NCI-H187 (cell line): ENCODE measurements at places on chromosomes 5 and 9.

DNA sequence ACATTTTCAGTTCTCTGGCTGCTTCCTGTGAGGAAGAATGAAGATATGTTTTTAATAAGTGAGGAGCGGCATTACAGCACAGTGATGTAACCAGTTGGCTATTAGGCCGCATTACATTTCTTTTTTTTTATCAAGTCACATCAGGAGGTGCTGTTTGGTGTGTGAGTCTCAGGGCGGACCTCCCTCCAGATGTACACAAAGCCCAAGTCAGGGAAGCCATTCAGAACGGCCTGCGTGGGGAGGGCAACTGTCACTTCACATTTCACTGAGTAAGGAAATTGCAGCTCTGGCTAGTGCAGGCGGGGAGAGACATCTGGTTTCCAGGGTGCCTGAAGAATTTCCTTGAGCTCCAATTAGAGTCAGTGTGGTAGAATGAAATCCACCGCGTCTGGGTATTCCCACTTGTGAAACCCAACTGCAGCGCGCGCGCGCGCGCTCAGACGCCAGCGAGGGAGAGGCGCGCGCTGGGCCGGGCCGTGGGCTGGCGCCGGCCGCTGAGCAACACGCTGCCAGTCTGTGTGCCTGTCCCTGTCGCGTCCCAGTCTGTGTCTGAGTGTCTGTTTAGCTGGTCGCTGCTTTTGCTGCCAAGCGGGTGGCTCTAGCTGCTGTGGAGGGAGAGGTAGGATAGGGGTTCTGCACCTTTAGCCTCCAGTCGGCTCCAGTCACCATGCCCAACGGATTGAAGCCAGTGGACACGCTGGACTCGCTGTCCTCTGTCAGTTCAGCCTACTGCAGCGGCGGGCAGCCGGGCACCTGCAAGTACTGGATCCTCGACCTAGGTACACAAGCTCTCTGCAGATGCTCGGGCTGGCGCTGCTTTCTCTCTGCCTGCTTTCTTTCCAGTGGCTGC lies 140.8 kb upstream of the OTULINL start:
- DNase-seq = no peak

DNA sequence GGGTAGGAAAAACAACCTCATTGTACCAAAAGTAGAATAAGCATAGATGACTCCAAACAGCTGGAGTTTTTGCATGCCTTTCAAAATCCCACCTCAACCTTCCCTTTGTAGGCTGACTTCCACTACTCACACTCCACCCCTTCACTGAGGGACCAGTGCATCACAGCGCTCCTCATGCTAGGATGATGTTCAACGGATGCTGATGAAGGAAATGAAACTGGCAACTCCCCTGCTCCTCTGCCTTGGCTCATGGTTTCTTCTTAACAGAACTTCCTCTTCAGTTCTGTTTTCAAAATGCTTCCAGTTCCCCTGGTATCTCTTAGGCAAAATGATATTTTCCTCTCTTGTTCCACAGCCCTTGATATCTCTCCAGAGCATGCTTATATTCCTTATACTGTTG lies 29.0 kb downstream of the LIFR start:
- DNase-seq = no peak

DNA sequence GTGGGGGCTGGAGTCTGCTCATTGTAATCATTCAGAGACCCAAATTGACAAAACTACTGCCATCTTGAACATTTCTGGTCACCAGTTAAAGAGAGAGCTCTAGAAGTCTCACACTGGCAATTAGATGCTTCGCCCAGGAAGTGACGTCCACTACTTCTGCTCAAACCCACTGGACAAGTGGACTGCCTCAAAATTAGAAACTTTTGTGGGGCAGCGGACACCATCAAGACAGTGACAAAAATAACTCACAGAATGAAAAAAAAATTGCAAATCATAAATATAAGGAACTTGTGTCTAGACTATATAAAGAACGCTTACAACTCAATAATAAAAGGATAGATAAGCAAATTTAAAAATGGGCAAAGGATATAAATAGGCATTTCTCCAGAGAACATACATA lies 9.8 kb upstream of the SLC46A2 start:
- no peak for DNase-seq

DNA sequence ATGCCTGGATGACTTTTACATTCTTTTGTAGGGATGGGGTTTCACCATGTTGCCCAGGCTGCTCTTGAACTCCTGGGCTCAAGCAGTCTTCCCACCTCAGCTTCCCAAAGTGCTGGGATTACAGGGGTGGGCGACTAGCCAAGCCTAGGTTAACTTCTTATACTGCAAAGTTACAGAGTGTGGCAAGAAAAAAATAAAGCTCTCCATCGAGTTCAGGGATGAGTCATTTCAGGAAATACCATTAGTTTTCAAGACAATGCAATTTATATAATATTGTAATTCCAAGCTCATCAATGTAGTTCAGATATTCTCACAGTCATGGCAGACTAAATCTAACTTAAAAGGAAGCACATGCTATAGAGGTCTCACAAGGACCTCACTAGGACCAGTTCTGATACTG lies 11.5 kb upstream of the ABO start:
- no peak for DNase-seq

GRCh38 chr5:19143935-19144334 lies 844.1 kb downstream of the CDH18 start:
- DNase-seq = no peak

DNA sequence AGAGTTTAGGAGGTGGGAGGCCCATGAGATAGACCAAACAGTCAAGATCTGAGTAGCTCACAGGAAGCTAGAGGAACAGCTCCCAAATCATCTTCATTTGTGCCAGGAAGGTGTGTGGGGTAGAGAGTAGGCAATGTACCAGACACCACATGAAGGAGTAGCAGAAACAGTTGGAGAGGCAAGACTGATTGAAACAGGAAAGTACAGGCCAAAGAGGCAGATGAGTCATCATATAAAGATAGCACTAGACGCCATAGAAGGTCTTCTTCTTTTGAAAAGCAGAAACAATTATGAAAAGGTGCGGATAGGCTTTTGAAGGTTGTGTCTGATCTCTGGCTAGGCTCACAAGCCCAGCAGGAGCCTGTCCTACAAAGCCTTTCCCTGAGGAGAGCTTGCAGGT lies 62.7 kb upstream of the PALM2AKAP2 start:
- no peak for DNase-seq

- no peak for DNase-seq
Observed at GRCh38 chr5:121350181-121350930, 501.3 kb upstream of the FTMT start.

DNA sequence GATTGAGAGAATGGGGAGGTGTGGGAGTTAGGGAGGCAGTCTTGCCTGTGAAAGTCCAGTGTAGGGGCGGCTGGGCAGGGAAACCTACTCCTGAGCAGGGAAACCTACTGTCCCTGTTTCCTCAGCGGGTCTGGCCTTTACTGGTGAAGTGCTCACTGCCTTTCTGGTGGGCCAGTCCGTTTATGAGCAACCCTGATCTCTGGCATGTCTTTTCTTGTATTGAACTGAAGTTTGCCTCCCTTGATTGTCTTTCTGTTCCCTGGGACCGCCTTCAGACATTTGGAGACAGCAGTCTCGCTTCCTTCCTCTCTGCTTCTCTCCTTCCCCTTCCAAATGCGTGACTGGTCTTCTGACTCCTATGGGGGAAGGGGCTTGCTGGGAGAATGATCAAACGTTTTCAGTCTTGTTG lies 2.9 kb downstream of the SNX18 start:
- DNase-seq = no peak

GRCh38 chr5:56964173-56964572 lies 12.2 kb upstream of the MIER3 start:
- DNase-seq = no peak

DNA sequence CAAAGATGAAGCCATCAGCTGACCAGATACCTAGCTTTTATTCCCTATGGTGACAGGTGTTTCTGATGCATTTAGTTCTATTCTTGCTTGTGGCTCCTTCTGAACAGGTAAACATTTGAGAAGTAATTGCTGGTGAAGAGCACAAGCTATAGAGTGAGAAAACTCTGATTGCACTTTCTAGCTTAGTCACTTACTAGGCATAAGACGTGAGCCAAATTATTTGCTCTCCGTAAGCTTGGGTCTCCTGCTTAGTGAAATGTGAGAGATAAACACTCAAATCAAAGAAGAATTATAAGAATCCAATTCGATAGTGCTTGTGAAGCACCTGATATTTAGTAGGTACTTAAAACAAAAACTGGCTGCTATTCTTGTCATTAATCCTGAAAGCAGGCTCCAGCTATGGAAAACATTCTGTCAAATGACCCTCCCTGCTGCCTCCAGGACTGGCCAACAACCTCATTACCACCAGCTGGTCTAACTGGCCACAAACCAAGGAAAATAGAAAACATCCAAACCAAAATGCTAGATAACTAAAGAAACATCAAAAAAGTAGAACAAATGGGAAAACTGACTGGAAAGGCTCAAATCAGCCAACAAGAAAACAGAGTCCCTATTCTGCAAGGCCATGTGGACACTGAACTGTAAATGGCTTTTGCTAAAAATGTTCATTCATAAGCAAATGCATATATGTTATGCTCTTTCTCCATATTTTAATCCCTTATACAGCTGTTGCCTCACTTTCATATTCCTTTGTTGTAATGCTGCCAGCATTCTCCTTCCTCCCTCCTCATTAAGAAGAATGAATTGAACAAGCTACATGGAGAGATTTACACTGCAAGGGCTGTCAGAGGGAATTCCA lies 616.1 kb downstream of the DTWD2 start:
- DNase-seq = no peak

- no peak for DNase-seq
Observed at GRCh38 chr5:32387211-32387610, 57.3 kb downstream of the ZFR start.

DNA sequence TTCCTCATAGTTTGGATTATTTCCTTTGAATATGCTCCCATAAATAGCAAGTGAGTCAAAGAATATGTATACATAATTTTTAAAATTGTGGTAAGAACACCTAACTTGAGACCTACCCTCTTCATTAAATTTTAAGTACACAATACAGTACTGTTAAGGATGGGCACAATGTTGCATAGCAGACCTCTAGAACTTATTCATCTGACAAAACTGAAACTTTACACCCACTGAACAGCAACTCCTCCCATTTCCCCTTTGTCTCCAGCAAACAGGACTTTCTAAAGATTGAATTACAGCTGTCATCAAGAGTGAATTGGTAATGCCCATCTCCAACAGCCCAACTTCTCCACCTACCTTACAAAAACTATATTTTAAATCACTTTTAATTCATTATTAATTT lies 388.9 kb downstream of the HTR1A start:
- DNase-seq = no peak

DNA sequence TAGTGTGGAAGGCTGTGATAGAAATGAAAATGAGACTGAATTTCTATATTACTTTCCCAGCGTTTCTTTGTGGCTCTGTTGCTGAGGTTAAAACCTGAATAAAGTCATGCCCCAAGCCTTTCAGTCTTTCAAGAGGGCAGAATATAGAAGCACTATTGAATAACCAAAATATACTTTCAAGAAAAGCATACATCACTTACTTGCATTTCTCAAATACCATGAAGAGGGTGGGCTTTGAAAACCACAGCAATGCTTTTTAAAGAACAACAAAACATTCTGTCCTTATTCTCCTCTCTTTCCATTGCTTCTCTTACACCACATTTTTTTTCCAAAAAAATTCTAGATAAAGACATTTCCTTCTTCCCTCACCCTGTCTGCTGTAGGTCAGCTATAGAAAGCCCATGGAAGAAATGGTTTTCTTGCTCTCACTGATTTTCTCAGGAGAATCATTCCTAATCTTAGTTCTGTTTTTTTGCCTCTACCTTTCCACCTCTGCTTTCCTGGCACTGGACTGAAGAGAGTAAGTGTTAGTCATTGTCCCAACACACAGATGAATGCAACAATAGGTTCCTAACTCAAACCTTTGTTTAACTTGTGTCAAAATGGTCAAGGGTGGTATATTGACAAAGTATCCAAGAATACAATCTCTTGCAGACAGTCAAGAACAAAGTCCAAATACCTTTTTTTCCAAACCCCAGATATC lies 51.6 kb downstream of the NUDT12 start:
- no peak for DNase-seq

DNA sequence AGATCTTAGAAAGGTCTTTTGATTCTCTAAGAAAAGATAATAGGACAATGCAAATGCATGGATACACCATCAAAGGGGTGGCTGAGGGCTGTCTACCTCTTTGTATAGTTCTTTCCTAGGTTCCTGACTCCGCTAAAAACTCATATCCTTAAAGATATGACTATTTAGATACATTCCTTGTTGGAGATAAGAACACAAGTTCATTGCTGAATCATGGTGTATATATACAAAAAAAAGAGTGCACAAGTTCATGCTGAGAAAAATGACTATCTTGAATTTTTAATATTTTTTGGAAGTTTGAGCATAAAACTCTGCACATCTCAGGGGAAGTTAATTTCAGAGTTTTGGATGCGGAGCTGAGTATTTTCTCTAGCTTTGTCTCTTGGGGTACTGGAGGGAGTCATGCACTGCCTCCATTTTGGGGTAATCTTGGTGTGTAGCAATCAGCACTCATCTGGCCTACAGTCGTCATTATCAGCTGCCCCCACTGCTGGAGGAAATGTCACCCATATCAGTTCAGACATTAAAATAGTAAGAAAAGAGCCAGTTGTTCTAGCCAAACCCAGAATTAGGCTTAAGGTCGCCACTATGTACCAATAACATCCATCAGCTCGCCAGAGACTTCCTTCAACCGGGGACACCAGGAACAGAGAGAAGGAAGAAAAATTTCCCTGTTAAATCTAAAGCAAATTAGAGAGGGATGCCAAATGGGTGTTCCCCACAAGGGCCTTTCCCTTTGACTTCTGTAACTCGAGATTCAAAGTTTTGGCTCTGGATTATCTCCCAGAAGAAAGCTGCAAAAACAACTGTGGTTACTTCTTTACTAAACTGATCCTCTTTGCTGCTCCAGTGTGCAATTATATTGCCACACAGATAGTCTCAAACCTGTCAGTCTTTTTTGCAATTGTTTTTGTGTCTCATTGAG lies 49.0 kb downstream of the PTTG1 start:
- no peak for DNase-seq

GRCh38 chr5:157481265-157481664 lies 21.3 kb downstream of the NIPAL4 start:
- DNase-seq = no peak

- no peak for DNase-seq
Observed at GRCh38 chr5:168853972-168854371, 274.8 kb upstream of the PANK3 start.

DNA sequence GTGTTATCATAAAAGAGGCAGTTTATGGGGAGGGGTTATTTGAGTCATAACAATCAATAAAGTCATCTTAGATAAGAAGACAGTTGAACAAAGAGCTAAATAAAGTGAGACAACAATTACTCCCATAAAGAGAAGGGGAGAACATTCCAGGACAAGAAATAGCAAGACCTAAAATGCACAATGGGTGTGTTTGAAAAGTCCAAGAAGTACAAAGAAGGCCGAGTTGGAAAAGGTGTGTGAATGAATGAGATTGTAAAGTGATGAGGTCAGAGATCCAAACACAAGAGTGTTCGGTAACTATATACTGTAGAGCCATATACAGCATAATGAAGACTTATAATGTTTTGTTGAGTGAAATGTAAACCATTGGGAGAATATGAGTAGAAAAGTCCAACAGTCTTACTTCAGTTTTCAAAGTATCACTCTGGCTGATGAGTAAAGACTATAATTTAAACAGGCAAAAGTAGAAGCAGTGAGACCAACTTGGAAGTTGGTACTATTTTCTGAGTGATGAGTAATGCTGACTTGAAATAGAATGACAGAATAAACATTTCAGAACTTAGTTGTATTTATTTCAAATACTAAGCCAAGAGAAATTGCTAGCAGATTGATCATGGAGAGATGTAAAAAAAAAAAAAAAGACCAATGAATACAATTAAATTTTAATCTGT lies 868.7 kb upstream of the CDH9 start:
- DNase-seq = no peak
